ENCODE measurements at places on chromosomes 16 and 17.

- peak; percentile 98 for DNase-seq
Measured at GRCh38 chr17:46742565-46743270, 75.8 kb downstream of the WNT3 start.

DNA sequence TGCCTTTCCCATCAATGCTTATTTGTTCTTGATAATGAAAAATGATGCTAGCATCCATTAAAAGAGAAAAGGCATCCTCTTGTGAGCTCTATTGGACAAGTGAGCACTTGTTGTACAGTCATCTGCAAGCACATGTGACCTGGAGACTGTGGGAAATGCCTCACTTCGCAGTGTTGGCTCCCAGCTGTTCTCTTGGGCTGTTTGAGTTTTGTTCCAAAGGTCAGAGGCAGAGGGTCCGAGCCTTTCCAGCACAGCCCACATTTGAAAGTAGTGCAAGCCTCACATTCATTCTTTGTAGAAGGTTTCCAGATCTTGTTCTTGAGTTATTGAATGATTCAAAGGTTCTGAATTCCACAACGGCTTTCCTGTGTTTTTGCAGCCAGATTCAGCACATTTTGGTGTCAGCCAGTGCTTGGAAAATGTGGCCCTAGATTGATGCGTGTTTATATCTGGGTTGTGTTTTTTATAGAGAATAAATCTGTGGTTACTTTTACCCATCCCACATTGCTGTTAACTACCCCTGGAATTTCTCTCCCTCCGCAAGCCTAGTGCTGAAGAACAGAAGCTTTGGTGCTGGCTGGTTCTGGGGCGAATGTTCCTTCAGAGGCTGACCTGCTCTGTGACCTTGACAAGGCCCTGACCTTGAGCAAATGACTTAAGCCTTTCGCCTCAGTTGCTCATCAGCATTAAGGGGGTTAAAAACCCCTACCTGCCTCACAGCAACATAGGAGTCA is 49.8 kb downstream of the CDH1 start:
- peak; percentile 30 for DNase-seq

GRCh38 chr16:56988161-56988947 is 1.0 kb upstream of the NLRC5 start:
- DNase-seq: peak; percentile 72

GRCh38 chr17:77670173-77670572 is 288.3 kb upstream of the TNRC6C start:
- DNase-seq: no peak

- DNase-seq: peak; percentile 89
Measured at GRCh38 chr16:27432558-27432957, 30.6 kb downstream of the IL21R start.

GRCh38 chr16:86930001-86930400 is 351.7 kb downstream of the FOXL1 start:
- DNase-seq: no peak

GRCh38 chr17:28427371-28427770 is 21.4 kb upstream of the SLC46A1 start:
- DNase-seq: peak; percentile 28
